Hematopoietic multipotent progenitor cell treated with erythropoietin and hydrocortisone succinate and interleukin-3 and kit ligand, for 15 days (in vitro differentiated cells): ENCODE measurements at places on chromosomes 3 and 15.

DNA sequence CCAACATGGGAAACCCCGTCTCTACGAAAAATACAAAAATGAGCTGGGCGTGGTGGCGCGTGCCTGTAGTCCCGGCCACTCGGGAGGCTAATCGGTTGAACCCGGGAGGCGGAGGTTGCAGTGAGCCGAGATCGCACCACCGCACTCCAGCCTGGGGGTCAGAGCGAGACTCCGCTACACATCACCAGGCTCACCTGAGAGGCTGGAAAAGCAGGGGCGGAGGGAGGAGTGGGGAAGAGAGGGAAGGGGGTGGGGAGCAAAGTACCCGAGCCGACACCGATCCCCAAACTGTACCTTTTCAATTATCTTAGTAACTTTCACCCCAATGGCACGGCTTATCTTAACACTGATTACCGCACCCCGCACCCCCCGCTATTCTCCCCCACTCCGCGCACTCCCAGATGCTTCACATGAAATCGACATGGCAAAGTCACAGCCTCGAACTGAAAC is 46.4 kb upstream of the SYNM start:
- DNase-seq, result no peak

DNA sequence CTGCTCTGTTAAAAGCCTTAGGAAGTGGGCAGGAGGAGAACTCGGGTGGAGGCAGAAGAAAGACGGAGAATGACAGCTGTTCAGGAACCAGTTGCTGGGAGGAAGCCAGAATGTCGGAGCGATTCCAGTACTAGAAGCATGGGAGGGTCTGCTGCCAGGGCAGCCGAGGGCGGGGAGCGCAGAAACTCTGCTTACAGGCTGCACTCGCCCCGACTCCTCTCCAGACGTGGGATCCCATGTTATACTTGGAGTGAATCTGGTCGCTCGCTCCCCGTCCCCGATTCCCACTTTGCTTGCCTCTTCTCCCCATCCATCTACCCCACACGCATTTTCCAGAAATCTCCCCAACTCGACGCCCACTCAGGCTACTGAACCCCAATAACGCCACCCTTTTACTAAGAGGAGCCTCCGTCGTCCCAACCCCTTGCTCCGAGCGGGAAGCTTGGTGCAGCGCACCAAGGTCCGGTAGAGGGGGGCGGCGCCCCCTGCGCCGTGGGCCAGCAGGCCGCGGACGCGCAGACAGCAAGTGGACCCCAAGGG is 665 bp downstream of the GATM start:
- DNase-seq, result no peak

DNA sequence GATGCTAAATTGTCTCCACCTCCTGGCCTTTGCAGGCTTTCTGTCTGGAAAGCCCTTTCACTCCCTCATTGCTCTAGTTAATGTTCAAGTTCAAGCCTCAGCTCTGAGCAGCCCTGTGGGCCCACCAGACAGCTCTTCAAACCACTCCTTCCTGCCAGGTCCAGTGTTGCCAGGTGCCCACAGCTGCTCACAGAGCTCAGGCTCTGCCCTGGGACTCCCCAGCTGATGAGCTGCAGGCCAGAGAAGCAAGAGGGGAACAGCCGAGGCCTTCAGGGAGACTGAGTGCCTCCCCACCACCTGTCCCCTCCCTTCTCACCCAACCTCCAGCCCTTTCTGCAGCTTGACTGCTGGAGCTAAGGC is 1.3 kb upstream of the ZBTB47 start:
- no peak for DNase-seq

DNA sequence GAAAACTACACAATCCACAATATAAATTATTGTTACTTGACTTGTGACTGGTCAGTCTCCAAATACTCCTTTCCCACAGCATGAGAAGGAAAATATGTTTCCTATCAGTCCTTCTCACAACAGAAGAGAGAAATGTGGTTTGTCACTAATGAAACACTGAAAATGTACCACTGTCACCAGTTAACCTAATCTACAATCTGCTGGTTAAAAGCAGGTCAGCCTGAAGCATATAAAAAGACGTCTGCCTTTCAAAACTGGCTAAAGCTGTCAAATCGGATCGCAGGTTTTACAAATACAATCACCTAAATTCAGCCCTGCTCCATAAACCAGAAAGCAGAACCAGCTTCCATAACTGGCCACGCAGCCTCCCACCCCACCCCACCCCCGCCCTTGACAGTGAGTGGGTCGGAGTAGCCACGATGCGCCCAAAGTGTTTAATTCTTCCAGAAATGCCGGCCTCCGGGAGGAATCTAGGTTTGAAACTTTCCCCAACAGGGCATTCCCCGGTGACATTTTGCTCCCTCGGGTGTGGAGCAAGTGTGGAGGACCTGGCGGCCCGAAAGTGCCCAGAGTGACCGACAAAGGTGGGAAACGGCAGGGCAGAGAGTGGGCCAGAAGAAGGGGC is 682 bp downstream of the ETFA start:
- peak; percentile 40 for DNase-seq

DNA sequence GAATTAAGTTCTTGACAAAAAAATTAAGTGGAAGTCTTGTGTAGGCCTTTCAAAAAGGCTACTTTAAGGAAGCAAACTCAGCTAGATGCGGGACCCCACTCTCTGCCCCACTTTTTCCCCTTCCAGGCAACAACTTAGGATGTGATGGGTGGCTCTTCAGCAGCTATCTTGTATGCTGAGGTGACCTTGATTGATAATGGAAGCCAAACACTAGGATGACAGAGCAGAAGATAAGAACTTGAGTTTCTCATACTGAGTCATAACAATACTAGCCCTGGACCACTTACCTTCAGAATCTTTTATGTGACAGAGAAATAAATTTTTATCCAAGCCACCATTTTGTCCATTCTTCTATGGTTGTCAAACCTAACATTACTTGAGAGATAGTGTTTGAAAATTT is 16.1 kb downstream of the PDCD10 start:
- no peak for DNase-seq

GRCh38 chr3:128311441-128311844 is 155.2 kb downstream of the DNAJB8 start:
- DNase-seq, result no peak

GRCh38 chr3:99373846-99374210 is 264.6 kb upstream of the COL8A1 start:
- no peak for DNase-seq

GRCh38 chr3:59751606-59752005 is 701.8 kb upstream of the CFAP20DC start:
- no peak for DNase-seq

GRCh38 chr15:78930577-78931388 is 14.1 kb downstream of the CTSH start:
- DNase-seq, result no peak

GRCh38 chr15:101103598-101103997 is 148.2 kb downstream of the CHSY1 start:
- no peak for DNase-seq

DNA sequence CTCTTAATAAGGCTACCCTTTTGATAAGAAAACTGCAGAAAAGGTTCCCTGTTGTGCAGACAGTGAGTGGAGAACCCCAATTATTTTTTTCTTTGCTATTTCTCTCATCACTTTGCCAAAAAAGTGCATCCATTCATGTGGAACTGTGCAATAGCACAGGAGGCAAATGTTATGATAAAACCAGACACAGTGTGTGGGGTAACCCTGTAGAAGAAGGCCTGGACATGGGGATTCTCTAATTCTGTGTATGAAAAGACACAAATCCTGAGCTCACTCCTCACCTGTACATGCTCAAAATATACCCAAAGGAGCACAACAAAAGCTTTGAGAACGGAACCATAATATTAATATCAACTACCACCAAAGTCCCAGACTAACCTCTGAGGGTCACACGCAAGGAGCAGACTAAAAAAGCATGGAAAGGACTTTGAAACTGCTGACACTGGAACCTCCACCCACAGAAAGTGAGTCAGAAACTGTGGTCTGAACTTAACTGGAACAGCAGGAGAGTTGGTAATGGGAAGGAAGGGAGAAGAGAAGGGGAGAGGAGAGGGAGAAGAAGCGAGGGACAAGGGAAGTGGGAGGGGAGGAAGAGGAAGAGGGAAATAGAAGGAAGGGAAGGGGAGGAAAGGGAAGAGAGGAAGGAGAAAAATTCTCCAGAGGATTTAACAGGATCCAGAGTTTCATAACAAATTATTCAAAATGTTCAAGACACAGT is 299.9 kb downstream of the TBC1D5 start:
- DNase-seq, result no peak

GRCh38 chr3:65807225-65807624 is 231.5 kb downstream of the MAGI1 start:
- DNase-seq, result no peak

DNA sequence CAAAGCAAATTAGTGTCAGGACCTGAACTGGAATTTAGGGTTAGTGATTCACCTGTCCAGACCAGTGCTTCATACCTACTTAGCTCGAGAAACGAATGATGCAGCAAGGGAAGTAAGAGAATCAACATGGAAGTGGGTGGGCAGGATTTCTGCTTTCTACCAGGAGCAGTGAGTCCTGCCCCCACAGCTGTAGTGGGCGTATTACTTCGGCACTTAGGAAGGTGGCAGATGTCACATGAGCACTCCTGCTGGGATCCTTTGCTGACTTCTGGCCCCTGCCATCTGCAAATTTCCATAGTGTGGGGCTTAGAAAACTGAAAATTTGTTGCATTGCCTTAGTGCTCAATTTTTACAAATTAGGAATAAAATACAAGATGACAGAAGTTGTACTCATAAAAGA is 31.2 kb downstream of the RYR3 start:
- DNase-seq, result no peak

- DNase-seq, result no peak
Observed at GRCh38 chr3:27176256-27176655, 192.9 kb downstream of the NEK10 start.

DNA sequence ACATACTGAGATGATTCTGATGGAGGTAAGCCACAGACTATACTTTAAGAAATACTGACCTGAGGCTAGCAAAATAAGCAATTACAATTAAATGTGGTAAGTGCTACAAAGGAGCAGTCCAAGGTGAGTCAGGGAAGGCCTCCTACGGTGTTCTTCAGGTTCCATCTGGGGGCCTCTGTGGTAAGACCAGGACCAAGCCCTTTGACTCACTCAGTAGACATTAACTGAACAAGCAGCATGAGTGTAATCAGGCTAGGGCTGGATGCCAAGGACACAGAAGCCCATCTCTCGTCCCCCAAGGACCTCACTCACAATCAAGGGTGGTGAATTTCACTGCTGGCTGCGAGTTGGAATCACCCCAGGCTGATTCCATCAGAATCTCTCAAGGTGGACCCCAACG is 37.3 kb downstream of the DZIP1L start:
- DNase-seq, result no peak

- no peak for DNase-seq
Observed at GRCh38 chr15:38873158-38873557, 308.5 kb upstream of the RASGRP1 start.

GRCh38 chr3:72320955-72321303 is 527.3 kb downstream of the SHQ1 start:
- no peak for DNase-seq

DNA sequence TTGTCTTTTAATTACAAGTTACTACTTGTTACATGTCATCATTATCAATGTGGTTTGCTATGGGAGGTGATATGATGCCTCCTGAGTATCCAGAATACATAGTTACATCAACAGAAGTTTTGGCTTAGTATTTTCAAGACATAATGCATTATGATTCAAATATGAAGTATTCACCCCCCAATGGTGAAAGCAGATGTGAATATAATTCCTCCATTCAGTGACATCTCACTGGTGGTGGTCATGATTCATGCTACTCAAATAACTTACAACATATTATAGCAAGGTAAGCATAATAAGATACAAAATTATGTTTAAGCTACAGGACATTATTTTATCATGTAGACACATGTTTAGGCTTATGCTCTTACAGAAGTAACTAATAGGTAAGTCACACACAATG is 34.9 kb upstream of the TTBK2 start:
- DNase-seq, result no peak

- no peak for DNase-seq
Observed at GRCh38 chr3:191502583-191502982, 41.6 kb downstream of the PYDC2 start.

GRCh38 chr15:55202206-55202605 is 5.5 kb upstream of the RSL24D1 start:
- no peak for DNase-seq

DNA sequence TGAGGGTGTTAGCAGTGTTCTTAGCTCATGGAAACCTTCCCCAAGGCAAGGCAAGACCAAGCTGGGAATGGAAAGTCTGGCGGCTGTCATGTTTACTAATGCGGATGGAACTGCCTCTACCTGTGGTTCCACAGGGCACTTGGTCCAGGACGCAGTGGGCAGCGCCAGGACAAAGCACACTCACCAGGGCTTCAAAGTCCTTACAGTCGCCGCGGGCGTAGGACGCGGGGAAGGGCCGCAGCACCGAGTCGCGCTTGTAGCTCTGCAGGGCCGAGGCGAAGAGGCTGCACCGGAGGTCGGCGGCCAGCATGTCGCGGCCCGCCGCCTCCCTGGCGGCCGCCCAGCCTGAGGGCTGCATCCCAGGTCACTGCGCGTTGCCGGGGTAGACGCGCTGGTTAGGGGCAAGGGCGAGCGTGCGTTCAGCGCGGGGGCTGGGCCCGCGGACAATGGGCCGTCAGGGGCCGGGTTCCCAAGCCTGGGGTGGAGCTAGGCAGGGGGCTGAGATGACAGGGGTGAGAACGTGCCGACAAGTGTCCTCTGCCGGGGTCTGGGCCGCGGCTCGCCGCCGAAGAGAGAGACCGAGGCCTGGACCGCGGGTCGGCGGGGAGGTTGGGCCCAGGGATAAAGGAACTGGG is 497 bp downstream of the PARP16 start:
- DNase-seq, result no peak

DNA sequence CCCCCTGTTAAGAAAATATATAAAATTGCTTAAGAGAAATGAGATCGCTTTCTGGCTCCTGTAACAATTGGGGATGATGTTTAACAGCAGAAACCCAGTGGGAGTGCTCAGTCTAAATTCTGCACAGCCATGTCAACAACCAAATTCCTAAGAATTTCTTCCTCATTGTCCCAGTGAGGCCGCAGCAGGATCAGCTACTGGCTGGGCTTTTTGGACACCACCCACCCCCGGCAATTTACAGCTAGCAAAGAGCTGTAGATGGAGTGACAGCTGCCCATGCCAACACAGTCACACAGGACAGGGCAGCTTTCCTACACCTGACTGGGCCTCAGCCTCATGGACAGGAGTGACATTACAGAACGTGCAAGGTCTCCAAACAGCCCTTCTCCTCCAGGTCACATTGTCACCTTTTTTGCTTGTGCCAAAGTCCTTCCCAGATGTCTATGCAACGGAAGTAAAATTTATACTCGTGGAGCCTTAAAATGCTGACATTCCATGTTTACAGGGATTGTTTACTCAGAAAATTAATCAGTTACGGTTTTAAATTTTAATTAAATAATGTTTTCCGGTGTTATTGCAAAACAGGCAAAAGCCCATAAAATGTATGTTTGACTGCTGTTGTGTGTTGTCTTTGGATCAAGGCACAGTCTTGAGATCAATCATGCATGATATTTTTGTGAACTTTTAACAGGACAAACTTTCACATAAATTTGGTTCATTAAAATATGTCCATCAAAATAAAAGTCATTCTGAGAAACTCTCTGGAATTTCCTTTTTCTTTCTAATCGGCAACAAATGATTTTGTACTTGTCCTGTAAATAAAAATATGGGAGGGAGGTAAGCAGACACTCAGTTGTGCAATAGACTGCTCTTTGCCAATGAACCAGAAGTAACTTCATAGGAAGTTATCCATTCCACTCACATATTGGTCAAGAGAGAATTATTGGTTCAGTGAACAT is 943.2 kb downstream of the MCTP2 start:
- DNase-seq, result no peak

GRCh38 chr15:70627734-70628548 is 135.4 kb downstream of the UACA start:
- DNase-seq, result no peak
